ENCODE measurements at places on chromosomes 1 and 21. TPM values are rescaled to one million over a fixed set of nuclear protein-coding genes. Genes with fewer than 3 reads are reported as not detected.

Gene TLCD4
- total RNA-seq: 0.41 TPM

Gene CD48
- total RNA-seq: not detected

DNA sequence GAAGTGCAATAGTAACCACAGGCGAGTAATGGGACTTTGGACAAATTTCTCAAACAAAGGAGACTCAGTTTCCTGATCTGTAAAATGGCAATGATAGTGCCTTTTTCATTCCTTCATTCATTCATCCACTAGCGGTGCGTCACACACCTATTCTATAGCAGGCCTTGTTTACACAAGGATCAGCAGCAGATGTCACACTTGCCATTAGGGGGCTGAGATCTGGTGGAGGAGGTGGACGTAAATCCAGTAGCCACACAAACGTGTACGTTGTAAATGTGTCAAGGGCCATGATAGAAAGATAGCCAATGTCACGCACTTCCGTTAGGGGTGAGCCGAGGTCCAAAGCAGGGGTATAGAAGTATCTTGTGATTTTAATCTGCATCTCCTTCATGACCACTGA is 34.2 kb downstream of the SERINC2 start:
- no peaks in the 10 kb centered on the region for H3K36me3 ChIP-seq
- peaks cover 4% of the 10 kb centered on the region for H3K27me3 ChIP-seq
- no peak overlapping the region for H3K4me3 ChIP-seq
- no peak for DNase-seq
- no peaks in the 10 kb centered on the region for H3K4me1 ChIP-seq
- H3K27ac ChIP-seq: no peak overlapping the region

DNA sequence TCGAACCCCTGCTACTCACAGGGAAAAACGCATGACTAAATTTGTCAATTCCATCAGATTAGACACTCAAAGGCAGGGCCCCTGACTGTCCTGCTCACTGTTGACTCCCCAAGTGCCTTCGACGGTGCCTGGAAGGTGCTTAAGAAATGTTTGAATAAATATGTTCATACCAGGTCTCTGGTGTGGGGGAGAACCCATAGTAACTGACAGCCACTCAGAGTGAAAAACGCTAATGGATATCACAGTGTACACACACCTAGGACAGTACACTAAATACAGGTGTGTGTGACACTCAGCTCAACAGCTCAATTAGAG is 39.7 kb upstream of the WASF2 start:
- peak overlapping the region; percentile 61 for H3K27ac ChIP-seq
- peaks cover 32% of the 10 kb centered on the region for H3K4me1 ChIP-seq
- H3K36me3 ChIP-seq: peaks cover 35% of the 10 kb centered on the region
- H3K27me3 ChIP-seq: peaks cover 32% of the 10 kb centered on the region

DNA sequence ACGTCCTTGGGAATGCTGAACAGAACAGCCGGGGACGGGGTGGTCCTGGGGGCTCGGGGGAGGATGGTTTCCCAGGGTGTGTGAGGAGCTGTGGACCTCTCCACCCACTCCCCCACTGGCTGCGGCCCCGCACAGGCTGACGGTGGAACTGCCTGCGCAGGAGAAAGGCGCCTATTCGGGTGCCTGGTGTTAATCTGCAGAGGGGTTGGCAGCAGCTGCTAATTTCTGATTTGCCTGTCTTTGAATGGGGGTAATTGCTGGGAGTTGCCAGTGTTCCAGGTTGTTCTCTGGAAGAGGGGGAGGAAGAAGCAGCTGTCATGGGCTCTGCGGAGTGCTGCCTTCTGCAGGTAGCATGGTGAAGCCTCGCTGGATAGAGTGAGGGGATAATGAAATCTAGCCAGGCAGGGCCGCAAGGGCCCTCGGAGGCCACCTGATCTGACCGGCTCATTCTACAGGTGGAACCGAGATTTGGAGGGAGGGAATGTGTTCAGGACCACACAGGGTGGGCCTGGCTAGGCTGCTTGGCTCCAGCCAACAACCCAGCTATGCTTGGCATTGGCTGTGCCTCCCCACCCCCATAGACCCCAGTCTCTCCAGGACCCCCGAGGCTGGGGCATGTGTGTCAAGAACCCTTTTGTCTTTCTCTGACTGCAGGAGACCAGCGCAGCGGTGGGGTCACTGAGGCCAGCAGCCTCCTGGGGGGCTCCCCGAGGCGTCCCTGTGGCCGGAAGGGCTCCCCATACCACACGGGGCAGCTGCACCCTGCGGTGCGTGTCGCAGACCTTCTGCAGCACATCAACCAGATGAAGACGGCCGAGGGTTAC is 67.1 kb downstream of the PTPRU start:
- no peak overlapping the region for H3K4me3 ChIP-seq
- H3K27ac ChIP-seq: no peak overlapping the region
- H3K27me3 ChIP-seq: peaks cover 2% of the 10 kb centered on the region
- H3K36me3 ChIP-seq: peaks cover 16% of the 10 kb centered on the region
- DNase-seq: no peak

DNA sequence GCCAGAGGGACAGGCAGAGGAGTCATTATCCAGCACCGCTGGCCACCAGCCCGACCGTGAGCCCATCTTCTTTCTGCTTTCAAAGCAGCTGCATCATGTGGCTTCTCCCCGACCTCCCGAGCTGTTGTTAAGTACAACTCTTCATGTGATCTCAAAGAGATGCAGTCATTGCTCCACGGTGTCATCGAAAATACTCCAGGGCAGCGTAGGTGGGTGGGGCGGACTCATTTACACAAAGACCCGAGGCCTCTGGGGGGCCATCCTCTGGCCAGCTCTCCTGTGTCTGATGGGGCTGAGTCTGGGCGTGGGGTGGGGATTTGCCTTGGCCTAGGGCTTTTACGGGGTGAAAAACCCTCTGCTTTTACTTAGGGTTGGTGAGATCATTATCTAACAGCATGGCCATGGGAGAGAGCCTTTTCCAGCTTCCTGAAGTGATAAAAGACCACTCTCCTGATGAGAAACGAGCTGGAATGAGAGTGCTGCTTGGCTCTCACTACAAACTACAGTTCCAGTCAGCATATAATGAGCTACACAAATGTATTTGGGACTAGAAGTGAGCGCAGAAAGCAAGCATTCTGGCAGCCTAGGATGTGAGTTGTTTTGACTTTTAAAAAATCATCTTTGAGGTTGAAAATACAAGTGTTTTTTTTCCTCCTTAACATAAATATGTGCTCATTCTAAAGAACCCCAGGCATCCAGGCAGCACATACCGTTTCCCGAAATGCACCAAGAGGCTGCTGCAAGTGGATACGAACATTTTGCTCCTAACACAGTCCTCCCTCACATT is 165.0 kb downstream of the RHOU start:
- H3K4me1 ChIP-seq: no peaks in the 10 kb centered on the region
- H3K36me3 ChIP-seq: no peaks in the 10 kb centered on the region
- H3K27ac ChIP-seq: no peak overlapping the region
- H3K27me3 ChIP-seq: peaks cover 3% of the 10 kb centered on the region
- no peak for DNase-seq
- no peak overlapping the region for H3K4me3 ChIP-seq

DNA sequence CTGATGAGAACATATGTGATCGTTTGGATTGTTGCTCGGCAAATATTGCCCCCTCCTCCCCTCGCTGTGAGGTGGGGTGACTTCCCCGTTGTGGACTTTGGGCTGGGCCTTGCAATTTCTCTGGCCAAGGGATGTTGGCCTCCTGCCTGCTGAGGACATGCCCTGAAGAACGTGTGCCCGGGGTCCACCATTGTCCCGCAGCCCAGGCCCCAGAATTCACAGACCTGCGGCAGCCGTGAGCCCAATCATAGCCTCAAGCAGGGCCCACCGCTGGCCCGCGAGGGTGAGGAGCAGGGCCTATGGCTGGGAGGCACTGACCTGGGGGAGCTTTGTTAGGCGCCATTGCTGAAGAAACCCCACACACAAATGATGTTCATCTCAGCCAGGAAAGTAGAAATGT is 58.3 kb upstream of the ACTRT2 start:
- H3K27ac ChIP-seq: no peak overlapping the region
- peaks cover 2% of the 10 kb centered on the region for H3K27me3 ChIP-seq
- H3K4me1 ChIP-seq: no peaks in the 10 kb centered on the region
- H3K4me3 ChIP-seq: no peak overlapping the region
- no peaks in the 10 kb centered on the region for H3K36me3 ChIP-seq

DNA sequence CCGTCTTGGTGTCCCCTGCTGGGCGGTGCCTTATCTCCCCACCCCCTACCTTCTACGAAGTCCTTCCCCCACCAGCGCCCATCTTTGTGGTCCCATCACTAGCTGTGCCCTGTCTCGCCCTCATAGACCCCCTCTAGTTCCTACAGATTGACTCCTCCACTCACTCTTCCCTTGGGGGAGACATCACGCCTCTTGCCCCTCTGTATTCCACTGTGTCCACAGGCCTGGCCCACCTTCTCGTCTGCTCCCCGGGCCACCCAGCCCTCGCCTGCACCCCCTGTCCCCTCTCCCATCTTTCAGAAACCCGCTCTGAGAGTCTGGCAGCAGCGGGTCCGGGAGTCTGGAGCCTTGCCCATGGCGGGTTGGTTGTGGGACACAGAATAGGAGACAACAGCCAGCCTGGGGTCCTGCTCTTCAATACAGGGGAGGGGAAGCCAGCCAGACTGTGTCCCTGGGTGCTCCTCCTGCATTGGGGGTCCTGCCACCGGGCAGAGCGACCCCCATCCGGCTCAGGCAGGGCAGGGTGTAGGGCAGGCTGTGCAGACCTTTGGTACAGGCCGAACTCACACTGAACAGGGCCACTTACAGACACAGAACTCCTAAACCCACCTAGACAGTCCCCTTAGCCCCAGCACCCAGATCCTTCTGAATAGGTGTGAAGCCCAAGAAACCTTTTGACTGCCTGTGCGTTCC is 1.1 kb downstream of the RNF187 start:
- H3K36me3 ChIP-seq: peaks cover 18% of the 10 kb centered on the region
- DNase-seq: no peak
- H3K27me3 ChIP-seq: peaks cover 7% of the 10 kb centered on the region
- peaks cover 8% of the 10 kb centered on the region for H3K4me1 ChIP-seq

- H3K4me1 ChIP-seq: no peaks in the 10 kb centered on the region
- DNase-seq: no peak
- H3K27ac ChIP-seq: no peak overlapping the region
- H3K36me3 ChIP-seq: no peaks in the 10 kb centered on the region
Observed at GRCh38 chr1:210684466-210685294, 356.0 kb downstream of the HHAT start.

GRCh38 chr1:98287626-98288025 is 366.8 kb upstream of the DPYD start:
- H3K4me3 ChIP-seq: no peak overlapping the region
- H3K27ac ChIP-seq: no peak overlapping the region
- no peaks in the 10 kb centered on the region for H3K4me1 ChIP-seq
- no peak for DNase-seq

GRCh38 chr1:6497215-6497866 is 5.9 kb upstream of the PLEKHG5 start:
- DNase-seq: peak; percentile 50
- peaks cover 3% of the 10 kb centered on the region for H3K4me1 ChIP-seq
- H3K4me3 ChIP-seq: peak overlapping the region; percentile 69
- H3K27ac ChIP-seq: no peak overlapping the region
- H3K36me3 ChIP-seq: no peaks in the 10 kb centered on the region

- H3K36me3 ChIP-seq: no peaks in the 10 kb centered on the region
- no peak overlapping the region for H3K27ac ChIP-seq
- H3K4me1 ChIP-seq: peaks cover 11% of the 10 kb centered on the region
- DNase-seq: no peak
Observed at GRCh38 chr1:33768106-33768505, 95.8 kb upstream of the HMGB4 start.

- H3K27ac ChIP-seq: no peak overlapping the region
- peaks cover 8% of the 10 kb centered on the region for H3K36me3 ChIP-seq
- H3K4me3 ChIP-seq: peak overlapping the region; percentile 6
Observed at GRCh38 chr1:150530491-150531159, 15.1 kb downstream of the FALEC start.

DNA sequence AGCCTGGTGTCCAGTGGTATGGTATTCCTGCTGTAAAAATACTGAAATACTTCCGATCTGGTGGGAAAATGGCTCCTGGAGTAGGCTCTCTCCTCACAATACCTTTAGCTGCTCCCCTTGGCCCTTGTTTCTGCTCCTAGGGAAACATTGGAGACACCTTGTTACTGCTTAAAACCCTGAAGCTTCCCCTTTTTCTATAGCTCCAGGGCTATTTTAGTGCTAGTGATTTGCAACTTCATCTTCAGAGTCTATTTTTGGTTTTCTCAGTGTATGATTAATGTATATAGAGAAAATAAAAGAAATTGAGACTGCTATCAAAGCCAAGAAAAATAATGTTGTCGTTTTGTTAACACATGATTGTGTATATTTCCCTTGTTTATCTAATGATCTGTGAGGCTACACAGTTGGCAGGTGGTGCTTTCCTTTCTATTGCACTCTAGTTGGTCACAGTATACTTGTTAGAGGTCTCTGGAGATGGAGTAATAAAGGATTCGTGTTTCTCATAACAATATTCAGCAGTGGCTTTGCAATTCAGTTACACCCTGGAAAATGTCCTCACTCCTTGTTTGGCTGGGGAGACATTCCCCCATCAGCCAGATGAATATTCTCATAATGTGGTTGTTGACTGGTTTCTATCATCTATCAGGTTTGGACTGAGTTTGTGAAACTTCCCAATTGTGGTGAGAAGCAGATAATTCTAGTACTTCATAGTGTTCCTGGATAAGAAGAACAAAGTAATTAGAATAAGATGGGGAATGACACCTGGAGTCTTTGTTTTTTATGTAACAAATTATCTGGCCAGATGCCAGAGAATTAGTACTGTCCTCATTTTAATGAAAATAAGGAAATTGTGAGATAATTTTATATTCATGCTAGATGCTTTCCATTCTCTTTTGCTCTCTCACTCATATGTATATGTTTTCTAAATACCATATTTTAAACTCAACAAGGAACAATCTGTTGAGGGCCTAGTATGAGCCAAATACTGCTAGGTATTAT is 44.8 kb upstream of the CACYBP start:
- no peak overlapping the region for H3K4me3 ChIP-seq
- H3K36me3 ChIP-seq: no peaks in the 10 kb centered on the region
- no peak for DNase-seq
- no peak overlapping the region for H3K27ac ChIP-seq

DNA sequence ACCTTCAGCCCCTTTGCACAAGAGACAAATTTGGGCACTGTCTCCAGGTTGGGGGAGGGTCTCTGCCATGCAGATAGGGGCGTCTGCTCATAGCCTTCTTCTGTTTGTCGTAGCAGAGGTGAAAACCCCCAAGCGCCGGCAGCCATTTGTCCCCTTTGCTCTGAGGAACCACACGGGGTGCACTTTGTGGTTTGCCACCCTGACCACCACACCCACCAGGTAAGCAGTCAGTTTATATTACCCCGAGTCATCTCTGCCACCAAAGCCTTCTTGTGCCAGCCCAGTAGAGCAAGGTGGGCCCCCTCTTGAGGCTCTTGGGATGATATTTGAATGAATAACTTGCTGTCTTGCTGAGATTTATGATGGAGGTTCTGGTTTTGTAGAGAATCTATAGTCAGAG is 111.8 kb downstream of the VPS13D start:
- no peak overlapping the region for H3K27ac ChIP-seq
- peaks cover 2% of the 10 kb centered on the region for H3K27me3 ChIP-seq

DNA sequence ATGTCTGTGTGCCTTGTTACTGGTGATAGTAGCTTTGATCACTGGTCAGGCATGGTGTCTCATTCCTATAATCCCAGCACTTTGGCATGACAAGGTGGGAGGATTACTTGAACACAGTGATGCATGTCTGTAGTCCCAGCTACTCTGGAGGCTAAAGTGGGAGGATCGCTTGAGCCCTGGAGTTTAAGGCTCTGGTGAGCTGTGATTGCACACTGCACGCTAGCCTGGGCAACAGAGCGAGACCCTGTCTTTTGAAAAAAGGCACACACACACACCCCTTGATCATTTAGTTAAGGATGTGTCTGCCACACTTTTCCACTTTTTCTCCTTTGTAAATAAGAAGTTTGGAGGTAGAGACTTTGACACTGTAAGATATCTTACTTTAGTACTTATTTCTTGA is 15.1 kb downstream of the MIGA1 start:
- H3K4me1 ChIP-seq: peaks cover 13% of the 10 kb centered on the region
- H3K27ac ChIP-seq: no peak overlapping the region
- peaks cover 6% of the 10 kb centered on the region for H3K36me3 ChIP-seq
- DNase-seq: no peak
- no peak overlapping the region for H3K4me3 ChIP-seq
- no peaks in the 10 kb centered on the region for H3K27me3 ChIP-seq

Measured in endothelial cell (in vitro differentiated cells).